ENCODE measurements at places on chromosomes 2 and 18.

DNA sequence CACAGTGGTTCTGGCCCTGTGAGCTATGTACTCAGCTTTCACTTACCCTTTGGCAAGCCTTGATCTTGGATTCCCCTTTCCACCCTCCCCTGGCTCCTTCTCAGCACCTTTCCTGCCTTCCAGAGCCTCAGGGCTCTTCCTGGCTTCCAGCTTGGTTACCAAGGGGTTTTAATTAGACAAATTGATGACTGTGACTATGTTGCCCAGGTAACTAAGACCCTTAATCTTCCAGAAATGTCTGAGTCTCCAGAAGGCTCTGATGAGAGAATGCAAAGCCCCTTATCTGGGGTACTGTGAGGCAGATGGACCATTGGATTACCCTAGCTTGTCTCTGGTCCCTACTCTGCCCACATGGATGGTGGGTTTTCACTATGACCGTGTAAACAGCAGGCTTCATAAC lies 174.2 kb downstream of the LOXHD1 start:
- DNase-seq, result no peak

DNA sequence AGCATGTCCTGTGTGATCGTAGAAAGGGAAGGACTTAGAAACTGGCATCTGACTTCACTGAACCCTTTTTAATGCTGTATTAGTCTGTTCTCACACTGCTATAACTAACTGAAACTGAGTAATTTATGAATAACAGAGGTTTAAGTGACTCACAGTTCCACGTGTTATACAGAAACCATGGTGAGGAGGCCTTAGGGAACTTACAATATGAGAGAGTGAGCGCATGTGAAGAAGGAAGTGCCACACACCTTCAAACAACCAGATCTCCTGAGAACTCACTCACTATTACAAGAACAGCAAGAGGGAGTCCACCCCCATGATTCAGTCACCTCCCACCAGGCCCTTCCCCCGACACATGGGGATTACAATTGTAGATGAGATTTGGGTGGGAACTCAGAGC lies 811.3 kb downstream of the CPS1 start:
- DNase-seq, result no peak

DNA sequence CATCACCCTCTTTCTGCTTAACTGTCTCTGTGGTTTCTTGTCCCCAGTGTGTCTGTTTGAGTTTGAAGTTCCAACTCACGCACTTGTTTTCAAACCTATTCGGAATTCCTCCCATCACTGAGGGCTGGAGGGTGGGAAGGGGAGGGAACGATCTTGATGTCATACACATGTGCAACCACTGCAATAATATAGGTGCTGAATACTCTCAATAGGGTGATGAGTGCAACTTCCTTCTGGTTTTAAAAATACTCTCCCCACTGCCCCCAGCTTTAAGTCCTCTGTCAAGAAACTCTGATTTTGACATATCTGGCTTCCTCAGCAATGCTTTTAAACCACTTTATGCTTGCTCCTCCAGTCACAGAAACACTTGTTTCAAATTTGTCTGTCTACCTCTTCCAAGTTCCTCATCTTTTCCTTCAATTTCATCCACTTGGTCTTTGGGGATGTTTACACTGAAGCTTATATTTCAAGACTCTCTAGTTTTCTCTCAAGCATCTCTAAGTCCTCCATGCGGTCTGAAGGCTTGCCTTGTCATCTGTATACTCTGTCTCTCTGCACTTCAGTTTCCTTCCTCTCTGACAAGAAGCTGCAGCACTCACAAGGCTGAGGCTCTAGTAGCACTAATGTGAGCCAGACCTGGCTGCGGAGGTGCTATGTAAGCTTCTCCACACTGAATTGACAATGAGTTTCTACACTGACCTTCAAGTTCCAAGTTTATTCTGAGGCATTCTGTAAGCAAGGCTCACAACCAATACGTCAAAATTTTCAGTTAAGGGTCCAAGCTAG lies 422.3 kb downstream of the ZEB2 start:
- DNase-seq, result no peak

GRCh38 chr2:100857915-100858314 lies 38.0 kb downstream of the NPAS2 start:
- peak; percentile 66 for DNase-seq

GRCh38 chr2:107688135-107688534 lies 138.6 kb upstream of the RGPD4 start:
- DNase-seq, result no peak

- DNase-seq, result no peak
These were observed 352.0 kb downstream of the IRS1 start for GRCh38 chr2:226447338-226448300.

DNA sequence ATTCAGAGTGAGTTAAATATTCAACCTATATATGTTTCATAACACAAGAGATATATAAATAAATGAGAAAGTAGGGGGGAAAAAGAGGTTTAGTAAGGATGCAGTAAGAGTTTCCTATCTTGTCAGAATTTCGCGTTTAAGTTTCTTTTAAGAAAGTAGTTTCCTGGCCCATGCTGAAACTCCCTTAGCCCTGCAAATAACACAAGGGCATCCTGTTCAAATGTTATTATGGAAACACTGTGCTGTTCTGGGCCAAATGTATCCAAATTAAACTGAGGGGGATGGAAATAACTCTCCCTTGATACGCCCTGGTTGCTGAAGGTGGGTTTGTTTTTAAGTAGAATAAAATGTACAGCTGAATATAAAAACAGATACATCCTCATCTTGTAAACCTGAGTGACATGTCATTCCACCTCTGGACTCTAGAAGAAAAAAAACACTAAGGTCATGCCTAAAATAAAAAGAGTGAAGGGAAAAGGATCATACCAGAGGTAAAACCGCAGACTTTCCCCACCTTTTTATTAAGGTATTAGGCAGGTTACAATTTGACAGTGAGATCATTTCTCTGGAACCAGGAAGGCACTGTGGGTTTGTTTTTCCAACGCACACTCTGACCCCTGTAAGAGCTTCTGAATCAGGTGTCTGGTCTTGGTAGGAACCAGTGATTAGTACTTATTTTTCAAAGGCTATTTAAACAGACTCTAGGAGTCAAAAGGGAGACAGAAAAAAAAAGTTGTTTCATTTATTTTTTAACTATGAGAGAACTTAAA lies 16.7 kb downstream of the BCL2 start:
- DNase-seq, result no peak

DNA sequence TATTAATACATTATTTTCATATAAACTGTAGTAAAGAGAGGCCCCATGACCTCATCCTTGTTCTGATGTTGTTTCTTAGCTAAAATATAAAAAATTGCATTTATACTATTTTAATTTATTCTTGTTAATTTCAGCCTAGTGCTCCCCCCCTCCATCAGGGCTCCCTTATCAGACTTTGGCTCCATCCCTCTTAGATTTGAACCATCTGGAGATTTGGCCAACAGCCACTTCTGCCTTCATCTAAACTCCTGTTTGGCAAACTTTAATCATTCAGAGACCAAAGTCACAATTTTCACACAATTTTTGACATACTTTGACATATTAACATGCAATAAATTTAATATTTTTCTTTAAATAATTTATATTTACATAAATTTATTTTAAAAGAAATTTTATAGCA lies 569.3 kb downstream of the TDRD15 start:
- DNase-seq, result no peak

DNA sequence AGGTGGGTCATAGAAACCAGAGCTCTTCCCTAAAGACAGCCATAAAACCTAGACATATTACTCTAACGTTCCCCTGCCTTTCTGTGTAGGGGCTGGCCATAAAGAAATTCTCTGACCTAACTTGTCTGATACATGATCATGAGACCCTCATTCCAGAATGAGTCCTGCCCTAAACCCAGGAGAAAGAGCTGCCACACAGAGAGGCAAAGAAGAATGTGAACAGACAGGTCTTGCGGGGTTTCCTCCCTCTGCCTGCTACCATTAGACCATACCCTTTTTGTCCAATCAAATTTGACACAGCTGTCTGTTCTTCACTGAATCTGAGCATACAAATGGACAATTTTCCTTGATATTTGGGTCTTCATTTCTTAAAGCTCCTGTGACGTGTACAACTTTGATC lies 198.8 kb upstream of the LHCGR start:
- no peak for DNase-seq

GRCh38 chr2:126664234-126664633 lies 8.3 kb downstream of the GYPC start:
- DNase-seq, result no peak

DNA sequence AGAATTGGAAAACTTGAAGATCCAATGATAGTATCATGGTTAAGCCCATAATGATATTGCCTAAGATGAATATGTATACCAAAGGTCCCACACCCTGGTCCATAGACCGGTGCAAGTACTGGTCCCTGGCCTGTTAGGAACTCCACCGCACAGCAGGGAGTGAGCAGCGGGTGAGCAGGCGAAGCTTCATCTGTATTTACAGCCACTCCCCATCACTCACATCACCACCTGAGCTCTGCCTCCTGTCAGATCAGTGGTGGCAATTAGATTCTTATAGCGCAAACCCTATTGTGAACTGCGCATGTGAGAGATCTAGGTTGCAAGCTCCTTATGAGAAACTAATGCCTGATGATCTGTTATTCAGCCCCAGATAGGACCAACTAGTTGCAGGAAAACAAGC lies 402.4 kb downstream of the EPHA4 start:
- no peak for DNase-seq

DNA sequence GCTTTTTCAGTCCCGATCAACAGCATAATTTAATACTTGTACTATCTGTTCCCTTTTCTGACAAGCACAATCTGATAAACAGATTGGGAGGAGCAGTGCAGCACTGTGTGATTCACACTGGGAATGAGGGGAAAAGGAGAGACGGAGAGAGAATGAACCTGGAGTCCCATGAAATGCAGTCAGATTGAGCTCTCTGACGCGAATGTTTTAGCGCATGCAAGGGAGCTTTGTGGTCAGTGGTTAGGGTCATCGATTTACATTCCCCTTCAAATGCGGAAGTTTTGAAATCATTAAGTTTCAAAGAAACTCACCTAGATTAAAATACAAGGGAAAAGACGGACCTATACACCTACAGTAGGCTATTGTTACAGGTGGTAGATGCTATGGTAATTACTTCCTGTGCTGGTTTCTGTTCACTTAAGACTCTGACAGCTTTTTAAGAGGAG lies 99.6 kb downstream of the KCTD1 start:
- DNase-seq, result no peak

DNA sequence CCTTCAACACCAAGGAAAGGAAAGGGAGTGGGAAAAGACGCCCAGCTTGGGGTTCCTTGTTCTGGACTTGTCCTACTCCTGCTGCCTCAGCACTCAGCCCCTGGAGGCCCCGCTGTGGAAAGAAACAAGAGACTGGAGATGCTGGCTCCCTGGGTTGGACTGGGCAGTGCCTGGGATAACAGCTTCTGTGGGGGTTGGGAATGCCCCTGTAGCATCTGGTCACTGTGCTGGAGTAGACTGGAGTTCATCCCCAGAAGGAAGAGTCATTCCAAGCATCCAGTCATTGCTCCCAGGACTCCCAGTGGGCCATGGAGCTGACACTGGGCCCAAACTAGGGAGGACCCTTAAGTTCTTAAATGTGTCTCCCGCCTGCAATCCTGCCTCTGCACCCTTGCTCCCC lies 129.3 kb upstream of the HAAO start:
- DNase-seq, result no peak

GRCh38 chr2:11796190-11797171 lies 50.0 kb downstream of the LPIN1 start:
- peak; percentile 67 for DNase-seq

- DNase-seq, result peak; percentile 92
These were observed 28.7 kb upstream of the CABLES1 start for GRCh38 chr18:23106575-23106974.

DNA sequence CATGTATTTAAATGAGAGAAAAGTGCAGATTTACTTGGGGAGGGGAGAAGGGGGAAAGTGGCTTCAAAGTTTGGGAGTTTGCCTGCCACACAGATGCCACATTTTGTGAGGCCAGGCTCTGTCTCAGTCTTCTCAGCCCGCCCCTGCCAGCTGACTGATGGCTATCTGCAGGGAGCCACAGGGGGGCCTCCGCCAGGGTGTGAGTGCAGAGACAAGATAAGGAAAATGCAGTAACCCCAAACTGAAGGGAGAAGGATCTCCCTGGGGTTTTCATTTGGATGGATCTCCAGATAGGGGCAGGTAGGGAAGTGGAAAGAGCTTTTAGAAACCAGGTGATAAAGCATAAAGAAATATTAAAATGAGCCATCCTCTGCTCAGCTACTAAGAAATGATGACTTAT lies 128.8 kb downstream of the ZNF521 start:
- no peak for DNase-seq

- no peak for DNase-seq
These were observed 4.1 kb upstream of the TET3 start for GRCh38 chr2:73980566-73980965.

- no peak for DNase-seq
These were observed 281.1 kb upstream of the REV1 start for GRCh38 chr2:99770876-99771275.

DNA sequence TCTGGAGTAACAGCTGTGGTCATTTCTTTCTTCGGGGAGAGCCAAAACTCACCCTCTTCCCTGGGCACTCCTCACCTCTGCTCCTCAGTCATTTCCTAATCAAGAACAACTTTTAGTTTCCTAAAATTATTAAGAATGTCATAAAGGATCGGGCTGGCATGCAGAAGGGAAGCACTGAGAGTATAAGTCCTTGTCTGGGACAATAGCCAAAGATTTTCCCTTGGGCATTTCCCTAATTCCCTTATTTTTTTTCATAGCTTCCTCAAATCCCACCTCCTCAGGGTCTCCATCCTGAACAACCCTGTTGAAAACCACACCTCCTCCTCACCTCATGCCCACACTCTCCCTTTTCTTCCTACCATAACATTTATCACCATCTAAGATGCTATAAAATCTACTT lies 115.0 kb downstream of the MREG start:
- no peak for DNase-seq

- no peak for DNase-seq
These were observed 23.6 kb upstream of the RBM44 start for GRCh38 chr2:237774811-237775553.

GRCh38 chr2:2472881-2473280 lies 141.8 kb upstream of the MYT1L start:
- no peak for DNase-seq

GRCh38 chr18:56515522-56515921 lies 122.9 kb downstream of the TXNL1 start:
- DNase-seq, result no peak

GRCh38 chr2:7207631-7208030 lies 290.4 kb downstream of the RNF144A start:
- DNase-seq, result no peak

GRCh38 chr2:72923833-72924352 lies 6.6 kb downstream of the EMX1 start:
- DNase-seq, result no peak

GRCh38 chr18:56541793-56542192 lies 96.6 kb downstream of the TXNL1 start:
- no peak for DNase-seq

DNA sequence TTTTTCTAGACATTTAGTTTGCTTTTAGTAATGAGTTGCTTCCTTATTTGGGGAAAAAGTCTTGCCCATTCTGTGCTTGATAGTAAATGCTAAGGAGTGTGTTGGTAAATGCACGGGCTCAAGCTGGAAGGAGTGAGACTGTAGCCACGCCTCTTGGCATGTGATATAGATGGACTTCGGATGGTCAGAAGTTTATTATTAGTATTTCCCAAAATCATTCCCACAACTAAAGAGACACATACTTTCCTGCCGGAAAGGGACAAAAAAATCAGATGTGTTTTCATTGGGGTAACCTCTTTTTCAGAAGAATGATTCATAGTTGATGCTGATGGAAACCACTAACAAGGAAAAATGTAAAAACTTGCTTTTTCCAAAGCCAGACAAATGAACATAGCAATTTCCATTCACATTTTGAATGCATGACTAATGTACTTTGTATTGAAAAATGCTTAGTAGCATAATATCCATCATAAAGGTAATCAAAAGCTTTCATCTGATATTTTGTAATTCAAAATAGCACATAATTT lies 133.2 kb downstream of the ZNF532 start:
- peak; percentile 59 for DNase-seq
